Cerebellar cortex (tissue), 1 donor: ENCODE measurements at places on chromosomes 12 and 14.
A peak's percentile ranks its signal among the peaks of the same experiment; 100 is the strongest.

GRCh38 chr14:77649326-77649725 is 32.9 kb upstream of the SPTLC2 start:
- no peak for DNase-seq

DNA sequence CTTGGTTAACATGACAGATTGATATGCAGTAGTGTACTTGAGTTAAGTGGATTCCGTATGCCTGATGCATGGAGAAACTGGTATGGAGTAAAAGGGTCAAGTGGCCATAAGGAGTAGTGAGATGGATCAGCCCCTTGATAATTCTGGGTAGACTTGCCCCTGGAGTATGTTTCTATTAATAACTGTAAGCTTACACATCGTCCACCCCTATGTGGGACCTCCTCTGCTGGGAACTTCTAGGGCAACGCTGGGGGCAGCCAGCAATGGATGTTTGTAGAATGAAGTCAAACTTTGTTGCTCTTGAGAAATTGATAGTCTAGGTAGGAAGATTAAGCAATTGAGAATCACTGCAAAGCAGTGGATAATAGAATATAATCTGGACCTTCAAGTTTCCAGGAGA is 3.5 kb downstream of the C12orf75 start:
- DNase-seq: no peak

- no peak for DNase-seq
Observed at GRCh38 chr14:61258985-61259384, 22.2 kb downstream of the TMEM30B start.

DNA sequence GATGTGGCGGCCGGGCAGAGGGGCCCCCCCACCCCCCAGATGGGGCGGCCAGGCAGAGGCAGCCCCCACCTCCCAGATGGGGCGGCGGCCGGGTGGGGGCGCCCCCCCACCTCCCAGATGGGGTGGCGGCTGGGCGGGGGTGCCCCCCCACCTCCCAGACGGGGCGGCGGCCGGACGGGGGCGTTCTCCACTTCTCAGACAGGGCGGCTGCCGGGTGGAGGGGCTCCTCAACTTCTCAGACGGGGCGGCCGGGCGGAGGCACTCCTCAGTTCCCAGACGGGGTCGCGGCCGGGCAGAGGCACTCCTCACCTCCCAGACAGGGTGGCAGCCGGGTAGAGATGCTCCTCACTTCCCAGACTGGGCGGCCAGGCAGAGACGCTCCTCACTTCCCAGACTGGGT is 469.8 kb downstream of the PCNX1 start:
- no peak for DNase-seq

DNA sequence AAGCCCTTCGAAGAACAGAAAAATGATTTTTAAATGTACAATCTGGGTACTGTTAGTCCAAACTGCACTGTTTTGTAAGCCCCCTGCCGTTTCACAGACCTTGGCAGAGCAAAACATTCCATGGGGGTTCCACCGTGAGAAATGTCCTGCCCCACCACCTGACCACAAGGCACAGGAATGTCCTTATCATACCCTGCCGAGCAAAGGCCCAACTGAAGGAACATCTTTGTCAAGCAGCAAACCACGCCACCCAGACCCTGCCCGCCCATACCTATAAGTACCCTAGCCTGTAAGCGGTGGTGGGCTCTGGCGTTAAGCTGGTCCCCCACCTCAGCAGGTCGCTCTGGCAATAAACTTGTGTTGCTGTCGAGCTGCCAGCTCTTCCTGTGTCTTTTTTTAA is 181.6 kb upstream of the PZP start:
- DNase-seq: no peak

GRCh38 chr14:54646626-54647025 is 79.7 kb downstream of the SAMD4A start:
- no peak for DNase-seq

- DNase-seq: no peak
Observed at GRCh38 chr12:21912318-21912717, 28.9 kb downstream of the ABCC9 start.

DNA sequence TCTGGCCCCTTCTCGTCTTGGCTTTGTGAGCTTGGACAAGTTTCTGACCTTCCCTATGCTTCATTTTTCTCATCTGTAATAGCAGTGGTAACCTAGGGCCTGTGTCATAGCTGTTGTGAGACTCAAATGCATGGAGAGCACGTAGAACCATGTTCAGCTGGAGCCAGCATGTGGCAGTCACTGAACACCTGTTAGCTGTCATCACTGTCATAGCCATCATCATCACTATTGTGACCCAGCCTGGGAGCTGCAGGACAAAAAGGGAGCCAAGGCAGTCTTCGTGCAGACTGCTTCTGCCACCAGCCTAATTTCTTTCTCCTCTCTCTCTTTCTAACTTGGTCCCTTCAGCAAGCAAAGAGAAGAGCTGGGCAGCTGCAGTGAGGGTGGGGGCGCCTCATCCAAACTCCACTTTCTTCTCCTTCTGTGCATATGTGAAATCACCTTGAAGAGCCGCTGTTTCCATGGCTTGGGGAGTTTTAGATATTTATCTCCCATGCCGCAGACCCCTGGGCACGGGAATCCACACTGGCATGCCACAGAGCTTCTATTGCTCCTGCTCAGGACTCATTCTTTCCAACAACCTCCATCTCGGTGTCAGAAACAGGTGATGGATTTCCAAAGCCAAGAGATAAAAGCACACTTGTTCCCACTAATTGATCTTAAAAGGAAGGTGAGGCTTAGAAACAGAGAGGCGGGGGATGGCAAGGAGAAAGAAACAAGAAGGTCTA is 87.0 kb downstream of the SRRM4 start:
- peak; percentile 47 for DNase-seq

GRCh38 chr12:77995436-77996167 is 164.9 kb downstream of the NAV3 start:
- DNase-seq: no peak

DNA sequence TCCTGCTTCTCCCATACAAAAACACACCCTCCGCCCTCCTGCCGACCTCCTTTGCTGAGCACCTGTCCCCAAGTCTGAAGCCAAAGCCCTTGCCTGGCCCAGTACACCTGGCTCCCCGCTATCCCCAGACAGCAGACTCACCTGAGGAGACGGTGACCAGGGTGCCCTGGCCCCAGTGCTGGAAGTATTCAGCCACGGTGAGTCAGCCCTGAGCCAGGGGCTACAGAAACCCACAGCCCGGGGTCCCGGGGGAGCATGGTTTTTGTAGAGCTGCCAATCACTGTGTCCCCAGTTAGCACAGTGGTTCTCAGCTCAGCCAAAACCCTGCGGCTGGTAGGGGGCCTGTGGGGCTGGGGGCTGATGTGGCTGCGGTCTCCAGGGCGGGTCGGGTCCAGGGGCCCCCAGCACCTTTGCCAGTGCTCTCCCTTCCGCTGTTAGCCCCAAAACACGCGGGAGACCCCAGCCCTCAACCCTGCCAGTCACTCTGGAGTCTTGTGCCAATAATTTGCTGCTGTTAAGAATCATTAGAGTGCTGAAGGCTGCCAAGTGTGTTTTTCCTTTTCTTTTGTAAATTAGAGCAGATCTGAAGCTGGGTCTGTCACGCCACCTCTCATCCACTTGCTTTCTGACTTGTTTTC is 339.0 kb downstream of the TMEM121 start:
- DNase-seq: no peak

GRCh38 chr14:96631030-96631429 is 128.8 kb downstream of the PAPOLA start:
- no peak for DNase-seq

GRCh38 chr12:43760396-43760795 is 1.6 kb downstream of the IRAK4 start:
- DNase-seq: no peak

DNA sequence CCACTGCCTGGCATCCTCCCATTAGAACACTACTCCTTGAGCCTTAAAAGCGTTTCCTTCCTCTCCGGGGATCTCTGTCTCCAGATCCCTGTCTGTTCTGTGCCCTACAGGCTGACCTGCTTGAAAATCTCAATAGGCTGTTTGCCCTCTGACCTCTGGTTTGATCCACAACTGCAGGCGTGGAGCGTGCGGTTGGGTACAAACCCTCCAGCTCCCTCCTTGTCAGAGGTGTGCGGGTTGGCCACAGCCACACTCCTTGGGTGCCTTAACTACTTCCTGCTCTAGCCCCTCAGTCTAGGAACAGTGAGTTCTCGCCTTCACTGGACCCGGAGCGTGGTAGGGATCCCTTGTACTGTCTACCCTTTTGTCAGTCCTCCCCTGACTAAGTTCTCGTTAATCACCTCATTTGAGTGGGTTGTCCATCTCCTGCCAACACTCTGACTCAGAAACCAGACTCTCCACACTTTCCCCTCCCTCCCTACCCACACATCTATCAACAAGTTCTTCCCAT is 33.1 kb downstream of the CMKLR1 start:
- no peak for DNase-seq

DNA sequence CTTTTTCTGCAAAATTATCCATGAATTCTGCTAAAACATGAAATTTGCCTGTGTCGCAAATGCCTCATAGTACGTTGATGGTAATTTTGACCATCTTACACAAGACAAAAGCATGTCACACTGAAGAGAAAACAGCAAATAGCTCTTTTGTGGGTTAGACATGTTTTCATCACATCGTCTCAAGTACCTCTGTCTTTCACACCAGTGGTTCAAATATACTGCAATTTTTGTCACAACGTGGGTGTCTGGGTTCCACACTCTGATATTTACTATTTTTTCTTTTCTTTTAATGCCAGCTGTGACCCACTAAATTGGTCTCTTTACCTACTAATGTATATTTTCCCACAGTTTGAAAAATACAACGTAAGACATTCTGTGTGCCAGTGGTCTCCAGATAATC is 10.4 kb downstream of the KLRB1 start:
- DNase-seq: no peak

DNA sequence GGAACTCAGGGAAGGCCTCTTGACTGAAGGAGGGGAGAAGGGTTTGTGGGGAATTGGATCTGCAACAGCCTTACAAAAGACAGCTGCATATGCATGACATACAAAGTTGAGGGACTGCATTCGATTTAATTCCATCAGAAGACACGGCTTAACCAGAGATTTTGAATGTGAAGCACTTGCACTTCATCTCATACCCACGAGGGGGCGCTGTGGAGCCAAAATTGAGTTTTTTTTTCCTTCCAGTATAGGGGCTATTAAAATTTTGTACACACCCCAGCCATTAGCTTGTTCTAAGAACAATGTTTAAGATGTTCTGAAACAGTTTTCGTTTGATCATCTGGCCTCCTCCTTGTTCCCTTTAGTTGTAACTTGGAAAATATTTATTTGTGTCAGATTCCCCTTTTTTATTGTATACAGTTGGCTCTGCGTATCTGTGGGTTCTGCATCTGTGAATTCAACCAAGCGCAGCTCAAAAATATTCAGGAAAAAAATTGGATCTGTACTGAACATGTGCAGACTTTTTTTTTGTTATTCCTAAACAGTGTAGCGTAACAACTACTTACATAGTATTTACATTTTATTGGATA is 1.6 kb downstream of the SUDS3 start:
- DNase-seq: peak; percentile 69

- DNase-seq: no peak
Observed at GRCh38 chr14:74488786-74489397, 4.2 kb downstream of the NPC2 start.

DNA sequence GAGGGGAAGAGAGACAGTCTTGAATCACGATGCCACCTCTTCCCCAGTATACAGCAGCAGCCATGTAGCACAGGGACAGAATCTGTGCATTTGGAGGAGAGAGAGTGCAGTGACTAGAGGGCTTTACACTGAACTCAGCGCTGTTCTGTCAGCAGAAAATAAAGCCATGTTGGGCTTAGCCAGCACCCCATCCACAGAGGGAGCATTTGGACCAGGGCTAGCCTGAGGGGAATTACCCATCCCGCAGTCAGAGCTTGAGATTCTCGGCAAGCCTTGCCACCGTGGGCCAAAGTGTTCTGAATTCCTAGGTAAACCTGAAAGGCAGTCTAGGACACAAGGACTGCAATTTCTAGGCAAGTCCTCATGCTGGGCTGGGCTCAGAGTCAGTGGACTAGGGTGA is 120.4 kb upstream of the CNOT2 start:
- peak; percentile 38 for DNase-seq

DNA sequence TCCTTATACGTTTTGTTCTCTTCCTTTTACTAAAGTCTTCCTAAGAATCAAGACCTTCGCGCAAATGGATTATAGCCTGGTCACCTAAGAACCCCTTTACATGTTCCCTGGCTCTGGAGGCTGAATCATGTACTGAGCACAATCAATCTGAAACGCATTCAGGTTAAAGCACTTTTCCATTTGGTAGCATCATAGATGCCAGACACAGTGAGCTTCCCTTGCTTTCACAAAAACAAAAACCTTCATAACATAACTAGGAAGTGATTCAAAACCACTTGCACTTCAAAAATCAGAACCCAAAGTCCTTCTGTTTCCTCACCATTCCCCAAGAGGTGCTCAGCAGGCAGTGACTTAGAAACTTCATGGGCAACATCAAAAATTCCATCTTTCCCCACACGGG is 105.4 kb downstream of the CRACR2A start:
- DNase-seq: no peak

DNA sequence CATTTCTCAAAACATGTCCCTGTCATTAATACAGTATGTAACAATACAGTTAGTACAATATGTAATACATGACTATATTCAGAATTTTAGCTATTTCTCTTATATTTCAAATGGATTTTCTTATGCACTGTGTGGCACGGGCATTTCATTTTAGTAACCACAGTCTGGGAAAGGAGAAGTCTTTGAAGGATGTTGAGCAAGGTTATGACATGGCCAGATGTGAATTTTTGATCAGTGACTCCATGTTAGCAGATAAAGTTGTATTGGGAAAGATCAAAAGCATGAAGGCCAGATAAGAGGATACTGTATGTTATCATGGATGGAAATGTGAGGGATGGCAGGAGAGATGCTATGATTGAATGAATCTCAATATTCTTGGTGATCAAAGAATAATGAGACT is 285.2 kb downstream of the NAV3 start:
- no peak for DNase-seq
